ENCODE measurements at places on chromosomes 12 and 14.

DNA sequence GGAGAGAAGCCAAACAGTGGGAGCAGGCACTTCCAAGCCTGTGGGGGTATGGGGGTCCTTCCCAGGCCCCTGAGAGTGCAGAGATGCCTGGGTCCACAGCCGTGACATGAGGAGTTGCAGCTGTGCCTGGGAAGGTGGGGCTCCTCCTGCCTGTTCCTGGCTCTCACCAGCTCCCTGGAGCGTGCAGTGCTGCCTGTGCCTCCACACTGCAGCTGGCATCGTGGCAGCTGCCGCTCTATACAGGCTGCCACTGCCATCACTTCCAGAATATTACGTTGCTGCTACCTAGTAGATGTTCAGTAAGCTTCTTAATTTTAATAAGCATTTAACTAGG lies 223.7 kb downstream of the KCNC2 start:
- DNase-seq: no peak

GRCh38 chr12:57616383-57617101 lies 5.3 kb downstream of the ARHGEF25 start:
- no peak for DNase-seq

DNA sequence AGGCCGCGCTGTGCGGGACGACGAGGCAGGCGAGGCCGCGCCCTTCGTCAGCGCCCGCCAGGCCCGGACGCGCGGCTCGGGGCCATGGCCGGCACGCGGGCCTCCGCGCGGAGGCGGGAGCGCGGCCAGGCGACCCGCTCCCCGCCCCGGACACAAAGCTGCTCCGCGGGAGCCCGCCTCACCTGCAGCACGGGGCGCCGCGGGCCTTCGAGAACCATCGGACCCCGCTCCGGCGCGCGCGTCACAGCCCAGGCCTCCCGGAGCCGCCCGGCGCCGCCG lies 342 bp downstream of the DICER1 start:
- no peak for DNase-seq

DNA sequence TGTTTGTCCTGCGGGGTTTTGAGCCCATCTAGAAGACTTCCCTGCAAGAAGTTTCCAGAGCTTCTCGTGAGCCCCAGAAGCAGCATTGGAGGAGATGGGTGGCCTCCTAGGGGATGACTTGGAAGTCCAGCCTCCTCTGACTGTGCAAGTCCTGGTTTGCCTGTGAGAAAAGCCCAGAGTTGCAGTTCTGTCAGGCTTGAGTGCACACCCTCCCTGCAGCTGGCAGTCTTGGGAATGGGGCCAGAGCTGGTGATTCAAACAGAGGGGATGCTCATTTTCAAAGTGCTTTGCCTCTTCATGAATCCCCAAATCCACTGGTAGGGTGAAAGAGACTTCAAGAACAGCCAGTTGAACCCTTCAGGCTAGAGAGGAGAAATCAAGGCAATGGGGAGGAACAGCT lies 3.9 kb upstream of the PPP1R1A start:
- no peak for DNase-seq

DNA sequence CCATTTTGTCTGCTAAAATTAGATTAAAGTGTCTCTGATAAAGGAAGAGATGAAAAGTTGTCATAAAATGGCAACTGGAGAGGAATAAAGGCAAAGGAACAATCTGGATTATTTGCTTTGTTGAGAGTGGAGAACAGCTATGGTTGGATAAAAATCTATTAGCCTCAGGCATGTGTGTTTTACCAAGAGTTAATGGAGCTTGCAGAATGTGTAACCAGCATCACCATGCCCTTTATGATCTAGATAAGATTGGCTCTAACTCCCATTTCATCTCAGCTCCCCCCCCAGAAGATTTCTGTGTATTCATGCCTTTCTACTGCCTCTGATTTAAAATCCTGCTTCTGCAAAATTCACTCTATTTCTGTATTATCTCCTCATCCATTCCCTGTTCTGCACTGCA lies 93.8 kb downstream of the GALC start:
- DNase-seq: no peak

DNA sequence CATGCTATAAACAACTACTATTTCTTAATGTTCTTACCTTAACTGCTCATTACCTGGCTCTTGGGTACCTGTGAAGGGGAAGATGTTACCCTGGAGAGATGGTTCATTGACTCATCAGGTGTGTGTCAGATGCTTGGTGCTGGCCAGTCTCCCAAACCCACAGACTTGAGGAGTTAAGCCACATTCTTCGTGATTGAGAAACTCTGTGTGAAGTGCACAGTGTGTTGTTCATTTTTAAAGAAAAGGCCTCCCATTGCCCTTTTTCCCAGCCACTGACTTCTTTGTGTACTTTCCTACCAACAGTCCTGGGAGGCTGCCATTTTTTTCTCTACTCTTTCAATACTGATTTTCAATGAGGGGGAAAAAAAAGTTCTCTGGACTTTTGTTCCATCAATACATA lies 3.2 kb downstream of the MGST1 start:
- DNase-seq: no peak

DNA sequence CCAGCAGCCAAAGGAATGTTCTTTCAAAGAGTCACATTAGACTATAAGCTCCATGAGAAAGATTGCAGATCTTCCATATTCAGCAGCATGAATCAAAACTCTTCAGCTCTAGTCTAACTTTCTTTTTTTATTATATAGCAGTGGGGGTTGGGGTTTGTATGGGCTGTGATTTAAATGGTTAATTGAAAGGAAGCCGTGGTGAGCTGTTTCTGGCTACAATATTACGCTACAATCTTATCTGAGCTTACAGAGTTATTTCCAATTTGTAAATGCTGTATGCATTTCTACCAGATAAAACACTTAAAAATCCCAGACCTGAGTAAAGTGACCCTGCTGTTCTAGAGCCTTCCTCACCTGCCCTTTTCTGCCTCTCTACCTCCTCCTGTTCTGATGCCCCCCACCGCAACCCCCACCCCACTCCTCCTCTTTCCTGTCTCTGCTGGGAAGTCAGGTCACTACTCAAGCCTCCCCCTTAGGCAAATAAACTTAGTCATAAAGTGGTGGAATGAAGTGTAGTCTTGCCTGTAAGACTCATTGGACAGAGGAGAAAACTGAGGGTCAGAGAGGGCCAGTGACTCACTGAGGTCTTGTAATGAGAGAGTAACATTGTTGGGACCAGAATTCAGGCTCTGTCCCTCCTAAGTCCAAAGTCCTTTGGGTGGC lies 1089.5 kb downstream of the BCL11B start:
- no peak for DNase-seq

DNA sequence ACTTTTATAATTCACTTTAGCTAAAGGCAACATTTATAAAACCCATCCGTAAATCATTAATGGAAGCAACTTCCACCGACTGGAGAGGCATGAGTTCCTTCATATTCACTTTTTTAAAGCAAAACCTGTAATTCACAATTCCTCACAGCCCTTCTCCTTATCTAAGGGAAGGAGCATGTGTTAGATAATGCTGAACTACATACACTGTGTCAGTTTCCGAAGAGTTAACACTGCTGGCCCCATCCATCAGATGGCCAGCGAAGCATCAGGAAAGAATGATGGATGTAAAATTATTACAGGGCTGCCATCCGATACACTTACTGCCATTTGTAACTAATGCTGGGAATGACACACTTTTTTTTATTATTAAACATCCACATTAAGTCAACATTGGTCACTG lies 392.8 kb downstream of the SOX5 start:
- DNase-seq: no peak

GRCh38 chr14:49977126-49977841 lies 84.4 kb downstream of the ARF6 start:
- DNase-seq: peak; percentile 55

GRCh38 chr14:103402695-103403094 lies 17.5 kb downstream of the MARK3 start:
- DNase-seq: no peak

DNA sequence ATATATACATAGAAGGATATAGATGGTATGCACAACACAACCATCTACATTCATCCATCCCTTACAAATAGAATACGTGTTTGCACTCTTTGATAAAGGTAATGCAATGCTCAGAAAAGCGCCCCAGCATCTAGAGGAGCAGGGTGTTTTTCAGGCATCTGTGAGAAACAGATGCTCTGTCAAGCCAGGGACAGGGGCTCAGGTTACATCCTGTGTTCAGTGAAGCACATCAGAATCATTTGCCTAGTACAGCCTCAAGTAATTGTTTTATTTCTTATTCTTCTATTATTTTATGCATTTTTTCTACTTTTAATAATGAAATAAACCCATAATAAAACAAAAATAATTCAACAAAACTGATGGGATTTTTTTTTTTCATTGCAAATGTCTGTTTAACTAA lies 50.5 kb upstream of the HIF1A start:
- peak; percentile 18 for DNase-seq

- no peak for DNase-seq
Observed at GRCh38 chr14:78401866-78402265, 231.7 kb downstream of the NRXN3 start.

DNA sequence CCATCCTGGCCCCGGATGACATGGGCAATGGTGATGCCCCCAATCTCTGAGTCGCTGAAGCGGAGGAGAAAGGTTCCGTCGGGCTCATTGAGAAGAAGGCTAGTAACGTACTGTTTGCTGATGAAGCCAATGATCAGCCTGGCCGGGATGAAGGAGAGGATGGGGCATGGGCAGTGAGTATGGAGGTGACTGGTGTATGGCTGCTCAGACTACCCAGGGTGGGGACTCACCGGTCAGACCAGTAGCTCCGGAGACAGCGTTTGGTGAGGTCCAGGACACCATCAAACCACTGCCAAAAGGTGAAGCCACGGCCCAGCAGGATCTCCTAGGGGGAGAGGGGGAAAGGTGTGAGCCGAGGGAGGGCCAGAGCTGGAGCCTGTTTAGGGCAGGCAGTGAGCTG lies 10.9 kb downstream of the NAB2 start:
- no peak for DNase-seq

DNA sequence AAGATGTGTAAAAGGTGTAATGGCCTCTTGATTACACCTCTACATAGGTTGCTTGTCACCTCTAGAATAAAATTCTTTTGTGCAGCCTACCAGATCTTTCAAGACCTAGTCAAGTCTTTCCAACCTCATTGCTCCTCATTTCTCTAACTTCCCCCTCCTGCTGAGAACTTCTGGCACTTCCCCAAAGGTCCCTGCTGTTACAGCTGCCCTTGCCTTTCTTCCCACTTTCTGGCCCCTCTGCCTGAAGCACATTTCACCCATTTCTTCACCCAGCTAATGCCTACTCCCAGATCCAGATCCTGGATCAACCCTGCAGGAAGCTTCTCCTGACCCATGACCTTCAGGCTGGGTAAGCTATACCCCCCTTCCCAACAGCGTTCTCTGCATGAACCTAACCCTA lies 1.5 kb downstream of the TSHR start:
- no peak for DNase-seq

- DNase-seq: no peak
Observed at GRCh38 chr12:75633789-75634188, 122.4 kb upstream of the KRR1 start.

GRCh38 chr12:26825459-26826016 lies 7.5 kb downstream of the ITPR2 start:
- DNase-seq: no peak

GRCh38 chr12:113403435-113404415 lies at the start of gene SDS:
Gene SDS, minus strand, starts transcription at chr12:113403887. Its CDS starts 4,179 bp downstream, at chr12:113399708.
- DNase-seq: no peak

DNA sequence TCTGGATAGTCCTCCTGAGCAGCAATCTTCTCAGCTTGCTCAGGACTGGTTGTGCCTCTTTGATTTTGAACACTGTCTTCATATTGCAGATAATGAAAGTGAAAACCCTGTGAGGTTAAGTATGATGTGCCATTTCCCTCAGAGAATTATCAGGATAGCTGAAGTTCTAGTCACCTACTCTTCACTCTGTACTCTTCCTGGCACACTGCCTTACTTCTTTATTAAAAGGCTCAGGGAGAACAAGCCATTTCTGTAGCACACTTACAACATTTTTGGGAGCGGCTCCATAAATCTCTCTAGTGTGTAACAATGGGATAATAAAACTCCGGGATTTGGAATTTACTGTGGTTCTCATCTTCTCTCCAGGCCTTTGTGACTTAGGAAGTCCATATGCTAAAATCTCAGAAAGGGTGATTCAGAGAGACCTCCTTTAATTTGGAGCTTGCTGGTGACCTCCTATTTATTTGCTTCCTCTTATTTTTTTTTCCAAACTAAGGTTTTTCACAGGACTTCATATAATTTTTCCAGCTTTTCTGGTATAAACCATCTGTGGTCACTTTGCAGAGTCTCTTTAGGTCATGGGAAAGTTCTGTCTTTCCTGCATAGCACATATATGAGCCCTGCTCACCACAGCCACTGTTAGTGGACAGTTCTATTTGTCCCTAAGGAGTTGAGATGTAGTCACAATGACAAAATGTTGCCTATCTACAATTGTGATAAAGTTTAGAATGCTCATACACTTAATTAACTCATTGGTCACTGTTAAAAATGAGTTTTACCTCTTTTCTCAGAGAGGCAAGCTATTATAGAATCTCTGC lies 53.5 kb upstream of the LDHB start:
- DNase-seq: no peak

GRCh38 chr12:108147279-108147678 lies 18.2 kb downstream of the WSCD2 start:
- no peak for DNase-seq

DNA sequence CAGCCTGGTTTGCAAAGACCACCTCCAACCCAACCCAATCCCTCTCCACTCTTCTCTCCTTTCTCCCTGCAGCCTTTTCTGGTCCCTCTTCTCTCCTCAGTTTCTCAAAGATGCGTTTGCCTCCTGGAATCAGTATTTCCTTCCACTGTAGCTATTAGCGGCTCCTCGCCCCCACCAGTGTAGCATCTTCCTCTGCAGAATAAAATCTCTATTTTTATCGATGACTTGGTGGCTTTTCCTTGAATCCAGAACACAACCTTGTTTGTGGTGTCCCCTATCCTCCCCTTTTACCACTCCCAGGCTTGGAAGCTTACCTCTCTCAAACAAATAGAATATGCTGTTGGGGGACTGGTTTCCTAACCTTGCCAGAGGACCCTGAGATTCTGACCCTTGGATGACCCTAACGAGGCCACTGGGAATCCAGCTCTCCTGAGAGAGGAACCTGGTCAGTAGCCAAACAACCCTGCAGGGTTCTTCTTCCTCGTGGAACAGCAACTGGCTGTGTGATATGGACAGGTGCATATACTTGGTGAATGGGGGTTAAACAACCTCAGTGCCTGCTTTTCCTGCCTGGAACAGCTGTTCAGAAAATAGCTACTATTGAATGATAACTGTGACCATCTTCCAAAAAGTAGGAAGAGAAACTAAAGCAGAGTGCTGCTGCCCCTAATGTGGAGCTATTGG lies 4.4 kb downstream of the WNT1 start:
- no peak for DNase-seq

GRCh38 chr12:6222078-6222654 lies 22.0 kb downstream of the CD9 start:
- DNase-seq: no peak

GRCh38 chr12:103813949-103814348 lies 27.1 kb downstream of the NT5DC3 start:
- no peak for DNase-seq

- DNase-seq: no peak
Observed at GRCh38 chr14:71119075-71119474, 211.8 kb downstream of the PCNX1 start.

All from naive thymus-derived CD4-positive, alpha-beta T cell (primary cell).